ENCODE measurements at places on chromosomes 11 and 22. TPM values are rescaled to one million over a fixed set of nuclear protein-coding genes. Genes with fewer than 3 reads are reported as not detected.

- DNase-seq: no peak
Measured at GRCh38 chr11:64687643-64688533, 35.1 kb downstream of the NRXN2 start.

- DNase-seq: no peak
Measured at GRCh38 chr11:1608363-1608762, at the start of gene KRTAP5-3. Gene KRTAP5-3, minus strand, starts transcription at chr11:1608463. Its CDS starts 78 bp downstream, at chr11:1608385.

GRCh38 chr11:110337570-110338193 lies 41.3 kb upstream of the RDX start:
- DNase-seq: no peak

Gene TMEM132A
- 98.2 TPM for total RNA-seq

Gene TSSK2
- total RNA-seq: not detected

Gene KCNC1
- total RNA-seq: 0.26 TPM

- no peak for DNase-seq
Measured at GRCh38 chr22:39915295-39915726, 14.4 kb downstream of the GRAP2 start.

GRCh38 chr11:12123273-12123672 lies 12.9 kb downstream of the MICAL2 start:
- no peak for DNase-seq

Gene TRPM5
- total RNA-seq: 0.11 TPM

DNA sequence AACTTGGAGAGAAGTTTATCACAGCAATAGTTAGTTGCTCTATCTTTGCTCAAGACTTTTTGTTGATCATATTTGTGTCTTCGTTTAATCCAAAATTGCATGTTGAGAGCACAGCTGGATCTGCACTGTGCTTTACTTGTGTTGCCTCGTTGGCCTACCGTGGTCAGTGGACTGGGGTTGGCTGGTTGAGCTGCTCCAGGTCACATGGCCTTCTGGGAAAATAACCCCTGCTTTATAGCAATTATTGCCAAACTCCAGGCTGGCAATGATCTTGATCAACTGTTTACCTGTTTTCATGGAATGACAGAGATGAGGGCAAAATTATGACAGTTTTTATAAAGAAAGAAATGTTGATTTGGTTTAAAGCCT lies 5.7 kb upstream of the PLET1 start:
- no peak for DNase-seq

- DNase-seq: no peak
Measured at GRCh38 chr22:37243402-37244113, 511 bp downstream of the RAC2 start.

GRCh38 chr11:80473562-80473961 lies 1032.7 kb upstream of the TENM4 start:
- no peak for DNase-seq

DNA sequence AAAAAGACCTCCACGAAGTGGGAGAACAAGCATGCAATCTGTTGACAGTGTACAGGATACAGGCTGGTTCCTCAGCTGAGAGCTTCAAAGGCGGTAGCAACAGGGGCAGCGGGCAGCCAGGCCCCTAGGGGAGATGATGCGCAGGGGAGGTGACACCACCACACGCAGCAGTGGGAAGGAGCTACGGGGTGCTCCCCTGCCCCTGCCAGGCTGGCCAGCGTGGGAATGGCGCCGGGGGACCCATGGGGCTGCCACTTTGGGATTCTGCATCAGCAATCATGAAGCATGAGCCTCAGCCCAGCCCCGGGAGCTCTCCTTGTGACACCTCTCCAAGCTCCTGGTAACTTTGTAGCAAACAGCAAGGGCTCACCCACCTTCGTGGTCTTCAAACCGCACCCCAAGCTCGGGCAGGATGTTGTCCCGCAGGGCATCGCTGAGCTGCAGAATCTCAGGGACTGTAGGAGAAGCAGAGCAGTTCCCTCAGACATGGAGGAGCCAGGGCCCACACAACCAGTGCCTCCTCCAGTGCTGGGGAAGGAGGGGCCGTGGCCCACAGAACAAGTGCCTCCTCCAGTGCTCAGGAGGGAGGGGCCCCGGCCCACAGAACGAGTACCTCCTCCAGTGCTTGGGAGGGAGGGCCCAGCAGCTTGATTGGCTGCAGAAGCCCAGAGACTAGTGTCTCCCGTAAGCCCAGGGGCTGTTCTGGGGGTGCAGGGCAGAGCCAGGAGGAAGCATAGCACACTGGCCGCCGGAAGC lies 14.6 kb upstream of the NAP1L4 start:
- DNase-seq: no peak

Gene ROBO4
- total RNA-seq: not detected

- DNase-seq: no peak
Measured at GRCh38 chr11:62340269-62340901, 3.1 kb downstream of the ASRGL1 start.

- no peak for DNase-seq
Measured at GRCh38 chr11:67541198-67541597, 18.0 kb upstream of the CABP2 start.

Gene SLC37A2
- total RNA-seq: 1.1 TPM

DNA sequence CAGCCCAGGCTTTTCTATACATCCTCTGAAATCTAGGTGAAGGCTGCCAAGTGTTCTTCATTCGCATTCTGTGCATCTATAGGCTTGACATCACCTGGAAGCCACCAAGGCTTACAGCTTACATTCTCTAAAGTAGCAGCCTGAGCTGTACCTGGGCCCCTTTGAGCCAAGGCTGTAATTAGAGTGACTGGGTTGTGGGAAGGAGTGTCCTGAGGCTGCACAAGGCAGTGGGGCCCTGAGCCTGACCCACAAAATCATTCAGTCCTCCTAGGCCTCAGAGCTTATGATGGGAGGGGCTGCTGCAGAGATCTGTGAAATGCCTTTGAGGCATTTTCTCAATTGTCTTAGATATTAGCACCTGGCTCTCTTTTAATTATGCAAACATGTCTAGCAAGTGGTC lies 33.0 kb upstream of the RDX start:
- DNase-seq: no peak

DNA sequence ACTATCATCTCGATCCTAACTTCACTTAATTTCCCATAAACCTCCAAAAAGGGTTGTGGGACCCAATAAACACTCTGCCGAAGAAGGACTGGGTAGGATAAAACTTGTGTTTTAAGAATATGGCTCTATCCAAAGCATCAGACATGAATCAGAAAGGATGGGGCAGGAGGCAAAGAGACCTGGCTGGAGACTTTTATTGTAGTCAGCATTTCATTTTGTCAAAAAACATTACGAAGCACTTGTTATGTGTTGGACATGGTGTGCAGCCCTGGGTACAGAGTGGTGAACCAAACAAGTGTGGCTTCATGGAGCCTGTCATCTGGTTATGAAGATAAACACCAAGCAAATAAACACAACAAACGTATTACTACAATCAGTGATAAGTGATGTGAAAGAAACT lies 17.3 kb downstream of the IL10RA start:
- no peak for DNase-seq

DNA sequence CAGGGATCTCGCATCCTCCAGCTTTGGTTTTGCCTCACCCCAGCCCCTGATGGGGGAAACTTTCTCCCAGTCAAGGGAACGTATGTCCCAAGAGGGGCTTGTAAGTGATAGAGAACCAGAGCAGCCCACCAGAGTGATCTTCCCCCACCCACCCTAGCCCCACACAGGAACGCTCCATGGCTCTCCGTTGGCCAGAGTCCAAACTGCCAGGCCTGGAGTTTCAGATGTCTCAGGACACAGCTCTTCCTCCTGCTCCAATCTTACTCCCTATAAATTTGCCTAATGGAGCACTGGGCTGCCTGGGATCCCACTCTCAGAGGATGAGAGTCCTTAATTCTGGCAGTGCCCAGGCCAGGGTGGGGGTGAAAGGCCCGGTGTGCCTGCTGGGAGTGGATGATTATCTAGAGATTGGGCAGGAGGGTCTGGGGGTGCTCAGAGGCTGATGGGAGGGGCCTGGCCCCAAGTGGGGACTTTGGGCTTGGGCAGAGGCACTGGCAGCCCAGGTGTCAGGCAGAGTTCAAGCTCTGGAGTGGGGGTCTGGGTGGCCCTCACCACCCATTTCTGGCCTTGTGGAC lies 79.9 kb downstream of the WNT7B start:
- DNase-seq: no peak

- no peak for DNase-seq
Measured at GRCh38 chr11:8681837-8682302, 595 bp downstream of the TRIM66 start.

DNA sequence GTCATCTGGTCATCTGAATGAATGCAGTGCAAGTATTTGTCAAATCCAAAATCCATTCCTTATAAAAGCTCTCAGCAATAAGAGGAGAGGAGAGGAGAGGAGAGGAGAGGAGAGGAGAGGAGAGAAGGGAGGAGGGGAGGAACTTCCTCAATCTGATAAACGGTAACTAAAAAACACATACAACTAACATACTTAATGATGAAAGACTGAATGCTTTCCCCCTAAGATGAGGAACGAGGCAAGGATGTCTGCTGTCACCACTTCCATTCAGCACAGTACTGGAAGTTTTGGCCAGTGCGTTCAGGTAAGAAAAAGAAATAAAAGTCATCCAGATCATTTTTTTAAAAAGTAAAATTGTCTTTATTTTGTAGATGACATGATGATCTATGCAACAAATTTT lies 80.4 kb downstream of the CD82 start:
- DNase-seq: no peak

GRCh38 chr22:20531404-20532201 lies 24.2 kb downstream of the MED15 start:
- no peak for DNase-seq

GRCh38 chr11:9784602-9785315 lies 120.9 kb downstream of the SWAP70 start:
- DNase-seq: no peak

Gene SLC25A18
- total RNA-seq: 2.2 TPM

DNA sequence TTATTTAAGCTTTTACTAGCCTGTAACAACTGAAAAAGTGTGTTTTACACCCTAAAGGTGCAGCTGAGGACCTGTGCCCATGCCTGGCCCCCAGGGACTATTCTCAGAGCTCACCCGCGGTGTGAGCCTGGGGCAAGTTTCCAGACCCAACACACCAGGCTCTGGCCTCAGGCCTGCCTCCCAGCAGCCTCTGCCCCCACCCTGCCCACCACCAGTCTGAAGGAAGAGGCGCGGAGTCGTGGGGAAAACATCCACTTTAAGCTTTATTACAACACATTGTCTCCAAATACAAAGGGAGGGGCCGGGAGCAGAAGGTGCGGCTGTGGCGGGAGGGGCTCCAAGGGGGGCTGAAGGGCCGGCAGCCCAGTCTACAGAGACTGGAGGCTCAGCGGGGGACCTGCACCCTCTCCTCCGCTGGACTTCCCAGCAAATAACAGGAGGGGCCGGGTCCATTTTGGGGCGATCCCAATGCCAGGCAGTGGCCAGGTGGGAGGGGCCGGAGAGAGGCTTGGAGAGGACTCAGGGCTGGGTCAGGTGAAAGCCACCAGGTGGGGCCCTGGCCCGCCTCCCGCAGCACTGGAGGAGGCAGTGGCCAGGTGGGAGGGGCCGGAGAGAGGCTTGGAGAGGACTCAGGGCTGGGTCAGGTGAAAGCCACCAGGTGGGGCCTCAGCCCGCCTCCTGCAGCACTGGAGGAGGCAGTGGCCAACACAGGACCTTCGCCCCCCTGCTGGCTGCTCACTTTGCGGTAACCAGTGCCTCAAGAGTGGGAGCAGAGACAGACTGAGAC lies 18.1 kb downstream of the DUSP8 start:
- no peak for DNase-seq

Gene HDHD5
- 69.3 TPM for total RNA-seq

Gene IL17REL
- total RNA-seq: 0.20 TPM

Gene BARX2
- not detected for total RNA-seq

Gene PES1
- total RNA-seq: 133 TPM

DNA sequence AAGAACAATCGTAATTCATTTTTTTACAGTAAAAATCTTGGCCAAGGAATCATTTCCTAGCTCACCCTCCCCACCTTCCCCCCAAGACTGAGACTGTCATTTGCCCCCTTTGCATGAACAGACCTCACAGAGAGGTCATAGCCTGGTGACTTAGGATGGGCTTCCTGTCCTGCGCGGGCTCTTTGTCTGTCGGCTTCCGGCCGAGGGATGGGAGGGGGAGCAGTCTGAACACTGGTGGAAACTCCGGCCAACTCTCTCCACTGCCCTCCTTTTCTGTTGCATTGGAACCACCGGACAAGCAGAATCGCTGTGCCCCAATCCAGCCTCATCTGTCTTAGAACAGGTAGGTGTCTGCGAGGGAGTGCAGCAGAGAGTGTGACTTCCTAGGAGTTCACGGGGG lies 41.7 kb downstream of the TEAD1 start:
- no peak for DNase-seq

GRCh38 chr11:78786086-78786485 lies 211.4 kb upstream of the NARS2 start:
- no peak for DNase-seq

Gene UPK3A
- total RNA-seq: not detected

GRCh38 chr11:57354699-57355098 lies 16.5 kb downstream of the P2RX3 start:
- DNase-seq: no peak

DNA sequence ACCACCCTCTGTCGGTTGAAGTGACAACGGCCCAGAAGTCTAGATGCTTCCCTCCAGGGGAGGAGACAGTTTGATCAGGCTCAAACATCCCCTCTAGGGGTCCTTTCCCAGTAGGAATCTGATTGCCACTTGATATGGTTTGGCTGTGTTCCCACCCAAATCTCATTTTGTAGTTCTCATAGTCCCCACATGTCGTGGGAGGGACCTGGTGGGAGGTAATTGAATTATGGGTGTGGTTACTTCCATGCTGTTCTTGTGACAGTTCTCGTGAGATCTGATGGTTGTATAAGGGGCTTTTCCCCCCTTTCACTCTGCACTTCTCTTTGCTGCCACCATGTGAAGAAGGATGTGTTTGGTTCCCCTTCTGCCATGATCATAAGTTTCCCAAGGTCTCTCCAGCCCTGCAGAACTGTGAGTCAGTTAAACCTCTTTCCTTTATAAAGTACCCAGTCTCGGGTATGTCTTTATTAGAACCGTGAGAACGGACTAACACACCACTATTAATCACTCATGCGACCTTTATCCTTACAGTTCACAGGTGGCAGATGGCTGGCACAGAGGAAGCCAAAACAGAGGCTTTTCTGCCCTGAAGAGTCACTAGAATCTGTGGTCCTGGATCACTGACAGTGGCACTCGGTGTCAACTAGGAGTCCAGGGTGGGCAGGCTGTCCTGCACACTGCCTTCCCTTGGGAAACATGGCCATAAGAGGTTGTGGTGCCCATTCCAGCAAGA lies 21.6 kb downstream of the ASPHD2 start:
- no peak for DNase-seq

- DNase-seq: peak; percentile 92
Measured at GRCh38 chr22:50250555-50251476, at the start of gene HDAC10. Gene HDAC10, minus strand, starts transcription at chr22:50251265. Its CDS starts 233 bp downstream, at chr22:50251032.

Measured in H1 (cell line).